ENCODE measurements at places on chromosomes 3 and 15.

DNA sequence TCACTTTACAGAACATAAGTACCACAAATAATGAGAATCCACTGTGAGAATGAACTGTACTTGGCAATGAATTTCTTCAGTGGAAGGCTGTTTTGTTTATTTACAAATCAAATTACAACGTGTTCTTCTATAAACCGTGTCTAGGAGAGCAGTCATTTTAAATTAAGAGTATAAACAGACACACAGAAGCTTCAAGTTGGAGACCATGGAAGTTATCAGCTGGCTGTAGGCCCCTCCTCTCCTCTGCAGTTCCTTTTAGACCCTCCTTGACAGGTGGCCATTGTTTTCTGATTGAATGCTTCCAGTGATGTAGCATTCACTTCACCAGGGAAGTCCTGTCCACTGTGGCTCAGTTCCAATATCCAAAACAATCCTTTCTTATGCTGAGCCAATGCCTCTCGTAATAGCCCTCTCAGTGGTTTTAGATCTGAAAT, 7.3 kb upstream of the MAPK6 start:
- DNase-seq, result no peak

GRCh38 chr3:109125902-109126301, 8.0 kb upstream of the MORC1 start:
- no peak for DNase-seq

DNA sequence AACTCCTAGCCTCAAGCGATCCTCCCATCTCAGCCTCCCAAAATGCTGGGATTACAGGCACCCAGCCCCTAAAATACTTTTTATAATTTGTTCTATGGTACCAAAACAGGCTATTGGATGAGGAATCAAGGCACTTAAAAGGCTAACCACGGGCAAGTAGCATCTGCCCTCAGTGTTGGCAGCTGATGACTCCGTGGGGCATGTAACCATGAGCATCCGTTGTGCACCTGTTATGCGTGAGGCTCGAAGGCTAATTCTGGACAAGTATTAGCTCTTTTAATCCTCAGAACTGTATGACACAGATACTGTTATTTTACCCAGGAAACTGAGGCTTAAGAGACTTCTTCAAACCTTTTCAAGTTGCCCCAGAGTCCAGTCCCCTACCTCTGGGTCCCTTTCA, 10.2 kb downstream of the WDR73 start:
- DNase-seq, result no peak

GRCh38 chr15:32818758-32819447, 101.1 kb downstream of the GREM1 start:
- peak; percentile 27 for DNase-seq

- no peak for DNase-seq
Observed at GRCh38 chr3:59084583-59084982, 34.8 kb upstream of the CFAP20DC start.

DNA sequence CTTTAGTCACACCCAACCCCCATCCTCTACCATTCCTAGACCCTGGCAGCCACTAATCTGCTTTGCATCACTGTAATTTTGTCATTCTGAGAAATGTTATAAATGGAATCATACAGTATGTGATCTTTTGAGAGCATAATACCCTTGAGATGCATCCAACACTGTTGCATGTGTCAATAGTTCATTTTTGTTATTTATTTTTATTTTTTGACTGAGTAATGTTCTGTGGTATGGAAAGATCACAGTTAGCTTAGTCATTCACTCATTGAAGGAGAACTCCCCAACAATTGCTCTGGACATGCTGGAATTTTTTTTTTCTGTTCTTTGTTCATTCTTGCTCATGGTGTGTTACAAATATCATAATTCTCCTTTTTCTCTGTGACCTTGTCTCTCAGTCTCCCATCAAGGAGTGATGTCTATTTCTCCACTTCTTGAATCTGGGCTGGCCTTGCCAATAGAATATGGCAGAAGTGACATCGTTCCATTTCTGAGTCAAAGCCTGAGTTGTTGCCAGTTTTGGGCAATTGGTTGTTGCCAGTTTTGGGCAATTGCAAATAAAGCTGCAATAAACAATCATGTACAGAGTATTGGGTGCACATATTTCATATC, 6.8 kb upstream of the ADPGK start:
- no peak for DNase-seq

- DNase-seq, result no peak
Observed at GRCh38 chr15:52180196-52180835, 10.9 kb downstream of the GNB5 start.

DNA sequence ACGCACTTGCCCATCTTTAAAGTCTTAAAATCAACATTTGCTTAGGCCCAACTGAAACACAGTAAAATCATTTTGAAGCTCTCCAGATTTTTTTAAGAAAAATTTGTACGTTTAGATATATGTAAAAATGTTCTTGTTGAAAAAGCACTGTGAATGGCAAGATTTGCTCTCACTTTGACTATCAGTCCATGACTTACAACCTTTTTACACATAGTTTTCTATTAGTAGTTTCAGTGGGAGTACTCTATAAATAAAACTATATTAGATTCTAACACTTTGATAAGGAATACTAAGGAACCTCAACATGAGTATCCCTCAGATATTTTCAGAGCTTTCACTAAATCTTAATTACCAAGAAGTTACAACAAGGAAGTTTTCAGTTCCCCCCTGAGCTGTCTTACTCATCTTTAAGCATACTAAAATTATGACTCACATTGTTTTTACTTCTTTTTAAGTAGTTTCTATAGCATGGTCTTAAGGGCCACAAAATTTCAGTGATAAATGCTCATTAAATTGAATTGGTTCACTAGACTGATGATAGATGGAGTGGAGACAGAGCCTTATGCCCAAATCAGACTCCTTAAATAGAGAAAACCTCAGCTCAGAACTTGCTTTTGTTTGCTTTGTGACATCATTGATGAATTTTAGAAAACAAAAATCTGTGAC, 31.6 kb upstream of the RAP2B start:
- no peak for DNase-seq

GRCh38 chr3:69294014-69294766, 91.7 kb downstream of the FRMD4B start:
- no peak for DNase-seq

GRCh38 chr3:197830967-197831313, 39.9 kb downstream of the LRCH3 start:
- no peak for DNase-seq

DNA sequence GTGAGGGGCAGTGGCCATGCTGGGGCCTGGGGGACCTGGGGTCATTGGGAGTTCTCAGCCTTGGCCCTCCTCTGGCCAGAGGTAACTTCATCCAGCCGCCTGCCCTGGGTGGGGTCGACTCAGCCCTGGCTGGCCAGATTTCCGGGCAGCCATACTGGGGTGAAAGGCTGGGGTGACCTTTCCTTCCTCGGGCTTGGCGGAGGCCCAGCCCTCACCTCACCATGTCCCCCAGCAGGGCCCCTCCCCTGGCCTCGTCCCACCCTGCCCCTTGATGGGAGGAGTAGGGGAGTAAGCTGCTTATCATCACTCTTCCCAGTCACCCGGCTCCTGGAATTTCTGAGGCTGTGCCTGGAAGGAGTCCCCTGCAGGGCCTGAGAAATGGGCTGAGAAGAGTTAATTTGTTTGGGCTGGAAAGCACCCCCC, 5.4 kb downstream of the SEMA3F start:
- DNase-seq, result no peak

DNA sequence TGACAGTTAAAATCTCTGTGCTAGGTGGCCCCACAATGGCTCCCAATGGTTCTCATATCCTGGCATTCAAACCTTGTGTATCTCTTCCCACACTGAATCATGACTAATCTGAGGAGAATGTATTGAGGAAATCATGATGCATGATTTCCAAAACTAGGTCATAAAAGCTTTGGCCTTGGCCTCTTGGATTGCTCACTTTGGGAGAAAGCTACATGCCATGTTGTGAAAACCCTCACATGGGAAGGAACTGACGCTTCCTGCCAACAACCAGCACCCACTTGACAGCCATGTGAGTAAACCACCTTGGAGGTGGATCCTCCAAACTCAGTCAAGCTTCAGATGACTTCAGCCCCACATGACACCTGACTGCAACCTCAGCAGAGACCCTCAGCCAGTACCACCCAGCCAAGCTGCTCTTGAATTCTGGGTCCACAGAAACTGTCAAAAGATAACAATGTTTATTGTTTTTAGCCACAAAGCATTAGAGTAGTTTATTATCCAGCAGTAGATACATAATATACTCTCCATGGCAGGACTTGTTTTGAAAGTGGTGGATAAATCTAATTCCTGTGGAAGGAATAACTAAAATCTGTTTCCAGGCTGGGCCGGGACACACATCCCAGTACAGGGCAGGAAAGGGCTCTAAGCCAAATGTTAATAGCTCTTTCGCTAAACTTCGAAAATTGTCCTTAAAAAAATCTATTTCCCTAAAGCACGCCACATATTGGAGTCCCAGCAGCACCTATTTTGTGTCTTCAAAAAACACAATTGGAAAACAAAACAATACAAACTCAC, 1.0 kb upstream of the ZNF620 start:
- no peak for DNase-seq

DNA sequence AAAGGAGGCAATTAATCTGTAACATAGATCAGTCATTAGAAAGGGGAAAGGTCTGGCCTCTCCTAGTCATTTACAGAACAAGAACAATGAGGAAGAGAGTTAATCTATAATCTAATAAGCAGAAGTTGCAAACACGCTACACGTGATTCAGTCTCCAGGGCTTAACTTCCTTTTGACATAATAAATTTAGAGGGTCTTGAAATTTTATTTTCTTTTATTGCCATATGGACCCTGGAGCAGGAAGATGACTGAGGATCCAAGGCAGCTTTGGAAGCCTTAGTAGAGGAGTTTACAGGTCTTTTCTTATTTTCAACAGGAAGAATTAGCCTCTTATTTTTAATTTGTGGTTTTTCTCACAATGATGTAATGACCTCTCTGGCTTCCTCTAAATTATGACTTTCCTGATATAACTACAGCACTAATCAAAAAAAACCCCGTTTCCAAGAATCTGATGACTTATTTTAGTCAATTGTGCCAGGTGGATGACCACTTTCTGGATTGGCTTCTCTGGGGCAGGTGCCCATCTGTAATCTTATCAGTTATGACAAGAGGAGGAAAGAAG, 32.2 kb downstream of the ADGRG7 start:
- no peak for DNase-seq

DNA sequence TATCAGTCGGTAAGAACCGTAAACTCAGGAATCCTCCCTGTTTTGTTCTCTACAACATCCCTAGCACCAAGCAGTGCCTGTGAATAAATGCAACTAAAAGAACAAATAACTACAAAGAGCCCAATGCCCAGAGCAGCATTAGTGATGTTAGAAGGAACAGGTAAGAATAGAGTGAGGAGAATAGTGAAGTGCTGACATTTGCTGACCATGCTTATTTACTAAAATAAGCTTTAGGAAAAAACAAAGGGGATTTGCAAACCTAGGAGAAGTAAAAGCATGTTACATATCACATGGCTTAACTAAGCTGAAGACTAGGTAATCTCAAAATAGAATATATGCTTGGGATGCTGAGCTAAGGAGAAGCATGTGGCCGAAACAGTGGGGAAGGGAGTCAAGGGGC, 186.1 kb upstream of the SLC2A2 start:
- no peak for DNase-seq

DNA sequence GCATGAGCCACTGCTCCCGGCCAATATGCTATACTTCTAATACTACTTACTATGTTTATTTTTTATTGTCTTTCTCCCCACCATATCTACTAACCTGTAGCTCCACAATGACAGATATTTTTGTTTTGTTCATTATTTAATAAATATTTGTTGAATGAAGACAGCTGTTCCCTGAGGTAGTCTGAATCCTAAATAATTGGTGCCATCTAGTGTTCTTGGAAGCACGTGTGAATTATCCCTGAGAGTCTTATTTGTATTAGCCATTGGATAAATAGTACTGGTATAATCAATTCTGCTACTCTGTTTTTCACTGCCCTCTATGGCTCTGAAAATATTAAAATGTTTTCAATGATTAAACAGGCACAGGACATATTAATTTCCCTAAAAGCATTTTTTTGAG, 5.6 kb upstream of the APPL1 start:
- DNase-seq, result peak; percentile 12

DNA sequence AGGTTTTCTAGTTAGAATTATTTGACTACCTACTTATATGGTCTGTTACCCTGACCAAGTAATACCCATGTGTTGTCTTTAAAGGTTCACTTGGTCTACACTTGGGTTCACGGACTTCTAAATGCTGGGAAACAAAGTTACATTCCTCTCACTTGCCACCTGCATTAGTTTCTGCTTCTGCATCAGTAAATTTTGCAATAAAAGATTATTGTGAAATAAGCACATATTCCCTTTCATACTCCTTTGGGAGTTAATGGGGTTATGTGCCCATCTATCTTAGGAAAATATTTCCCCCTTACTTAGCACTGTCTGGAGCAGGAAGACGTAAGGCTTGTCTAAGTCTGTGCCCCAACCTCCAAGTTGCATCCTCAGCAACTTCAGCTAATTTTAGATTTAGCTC, 160.7 kb downstream of the FRMD5 start:
- no peak for DNase-seq

GRCh38 chr15:83998486-83998885, 237.1 kb upstream of the GOLGA6L4 start:
- no peak for DNase-seq

GRCh38 chr15:42999201-42999779, 78.7 kb upstream of the TTBK2 start:
- no peak for DNase-seq

DNA sequence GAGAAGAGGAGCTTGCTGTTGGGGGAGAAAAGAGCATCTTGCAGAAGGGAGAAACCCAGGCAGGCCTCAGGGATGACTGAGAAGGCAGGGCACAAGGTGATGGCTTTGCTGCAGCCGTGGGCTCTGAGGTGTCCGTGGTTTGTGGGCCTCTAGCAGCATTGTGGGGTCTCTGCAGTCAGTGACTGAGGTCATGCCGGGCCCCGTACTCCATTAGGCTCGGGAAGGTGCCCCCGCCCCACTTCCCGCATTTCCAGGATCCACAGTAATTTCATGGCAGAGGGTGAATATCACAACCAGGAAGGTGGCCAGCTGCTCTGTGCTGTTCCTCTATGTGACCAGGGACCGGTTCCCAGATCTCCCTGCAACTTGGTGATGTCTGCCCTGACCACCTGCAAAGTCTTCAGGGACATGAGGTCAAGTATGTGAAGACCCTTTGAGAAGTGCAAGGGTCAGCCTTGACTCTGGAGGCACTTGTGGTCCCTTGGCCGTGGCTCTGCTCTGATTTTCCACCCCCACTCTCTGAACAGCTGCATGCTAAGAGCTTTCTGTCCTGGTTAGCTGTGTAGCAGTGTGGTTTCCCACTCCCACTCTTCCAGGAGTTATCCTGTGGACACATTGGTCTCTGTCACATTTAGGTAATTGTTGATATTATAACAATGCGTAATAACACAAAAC, 3.6 kb downstream of the KLF13 start:
- no peak for DNase-seq

- no peak for DNase-seq
Observed at GRCh38 chr15:25892126-25892525, 29.0 kb upstream of the ATP10A start.

DNA sequence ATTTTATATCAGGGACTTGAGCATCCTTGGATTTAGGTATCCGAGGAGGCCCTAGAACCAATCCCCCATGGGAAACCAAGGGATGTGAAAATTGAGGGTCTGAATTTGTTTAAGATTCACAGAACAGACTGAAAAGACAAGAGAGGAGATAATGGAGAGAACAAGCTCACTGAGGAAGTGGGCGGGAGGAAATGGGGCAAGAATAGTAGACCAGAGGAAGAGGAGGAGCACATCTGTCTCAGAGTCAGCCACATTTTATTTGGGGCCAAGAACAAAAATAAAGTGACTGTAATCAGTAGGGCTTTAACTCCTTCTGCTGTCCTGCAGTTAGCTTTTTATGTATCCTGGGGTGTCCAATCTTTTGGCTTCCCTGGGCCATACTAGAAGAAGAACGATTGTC, 63.8 kb downstream of the BLM start:
- DNase-seq, result no peak
